Neural crest cell (in vitro differentiated cells): ENCODE measurements at places on chromosomes 2 and 18.

DNA sequence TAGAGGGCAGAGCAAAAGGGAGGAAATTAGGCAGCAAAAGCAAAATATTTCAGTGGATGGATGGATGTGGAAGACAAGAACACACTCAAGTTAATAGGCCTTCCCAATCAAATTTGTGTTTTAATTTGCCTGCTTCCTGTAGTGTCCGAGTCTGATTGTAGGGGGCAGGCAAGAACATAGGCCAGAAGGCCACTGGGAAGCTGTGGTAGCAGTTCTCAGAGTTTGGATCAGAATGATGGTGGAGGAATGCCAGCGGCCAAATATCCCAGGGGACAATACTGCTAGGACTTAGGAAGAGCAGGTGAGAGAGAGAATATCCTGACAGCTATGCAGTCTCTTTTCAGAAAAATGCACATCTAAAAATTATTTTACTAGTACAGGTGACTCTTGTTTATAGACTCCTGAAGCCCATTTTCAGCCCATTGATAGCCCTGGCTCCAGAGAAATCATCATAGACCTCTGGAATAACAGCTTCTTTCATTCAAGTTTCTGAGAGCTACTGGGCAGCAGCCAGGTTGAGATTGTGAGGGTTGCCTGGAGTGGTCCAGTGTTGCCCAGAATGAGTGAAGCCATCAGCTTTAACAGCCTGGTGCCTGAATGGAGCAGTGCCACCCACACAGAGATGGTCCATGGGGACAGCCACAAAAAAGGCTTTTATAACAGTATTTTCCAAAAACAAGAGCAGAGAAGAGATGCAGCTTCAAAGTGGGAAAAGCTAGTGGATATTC lies 19.1 kb upstream of the SERPINE2 start:
- DNase-seq = no peak

DNA sequence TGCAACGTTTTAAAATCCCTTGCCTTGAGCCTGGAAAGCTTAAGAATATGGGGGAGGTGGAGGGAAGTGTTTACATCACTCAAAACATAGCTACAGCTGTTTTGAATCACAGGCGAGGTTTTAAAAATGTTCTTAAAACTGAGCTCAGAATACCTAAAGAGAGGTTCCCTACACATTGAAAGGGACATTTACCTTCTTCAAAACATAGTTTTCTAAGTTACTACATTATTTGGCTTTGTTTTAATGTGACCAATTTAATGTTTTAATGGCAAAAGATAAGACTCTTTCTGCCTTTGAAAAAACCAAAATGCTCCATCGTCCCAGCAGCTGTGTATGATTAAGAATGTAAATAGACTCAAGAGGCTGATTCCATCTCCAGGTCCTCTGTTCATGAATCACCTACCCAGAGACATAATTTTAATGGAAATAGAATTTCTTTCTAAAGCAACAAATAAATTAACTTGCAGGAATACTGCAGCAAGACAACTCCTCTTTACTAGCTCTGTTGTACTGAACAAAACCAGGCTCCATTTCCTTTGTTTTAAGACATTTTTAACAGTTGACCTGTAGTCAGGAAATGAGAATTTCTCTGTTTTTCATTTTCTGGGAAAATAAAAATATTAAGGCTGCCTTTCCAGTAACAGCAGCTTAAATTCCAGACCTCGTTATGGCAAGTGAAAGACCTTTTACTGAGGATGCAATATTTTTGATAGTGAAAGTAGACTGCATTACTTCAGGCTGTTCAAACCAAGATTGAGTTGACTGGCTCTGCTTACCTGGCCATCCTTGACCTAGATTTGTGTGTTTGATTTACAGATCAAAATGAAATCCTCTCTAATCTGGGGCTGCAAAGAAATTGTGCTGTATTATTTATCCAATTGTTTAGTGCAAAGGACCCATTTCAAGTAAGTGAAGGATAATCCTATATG lies 33.7 kb upstream of the WDR75 start:
- no peak for DNase-seq

GRCh38 chr2:100630473-100630977 lies 67.7 kb downstream of the PDCL3 start:
- DNase-seq = no peak

DNA sequence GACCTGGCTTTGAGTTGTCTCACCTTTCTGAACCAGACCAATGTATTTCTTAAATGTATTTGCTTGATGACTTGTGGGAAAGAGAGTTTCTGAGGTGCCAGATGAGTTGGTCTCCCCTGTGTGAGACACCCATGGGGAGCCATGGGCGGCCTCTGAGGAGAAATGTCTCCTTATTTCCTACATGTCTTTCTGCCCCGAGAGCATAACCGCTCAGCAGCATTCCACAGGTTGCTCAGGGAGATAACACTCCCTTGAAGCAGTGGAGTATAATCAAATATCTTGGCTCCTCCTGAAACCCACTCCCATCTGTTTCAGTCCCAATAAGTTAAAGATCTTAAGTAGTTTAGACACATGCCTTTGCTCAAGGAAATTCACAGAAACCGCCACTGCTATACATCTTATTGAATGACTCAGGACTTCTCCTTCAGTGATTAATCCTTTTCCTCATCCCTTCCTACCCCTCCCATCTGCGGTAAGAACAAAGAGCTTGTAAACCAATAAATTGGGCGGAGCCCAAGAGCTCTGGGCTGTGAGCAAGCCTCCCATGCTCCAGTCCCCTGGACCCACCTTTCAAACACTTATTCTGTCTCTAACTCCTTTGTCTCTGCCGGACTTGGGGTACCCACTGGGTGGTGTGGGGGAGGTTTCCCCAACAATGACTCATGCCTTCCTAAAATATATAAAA lies 285.5 kb upstream of the LRRTM4 start:
- no peak for DNase-seq

- no peak for DNase-seq
Observed at GRCh38 chr2:203897544-203897943, 30.0 kb downstream of the CTLA4 start.

- no peak for DNase-seq
Observed at GRCh38 chr2:168593713-168594112, 137.6 kb downstream of the CERS6 start.

DNA sequence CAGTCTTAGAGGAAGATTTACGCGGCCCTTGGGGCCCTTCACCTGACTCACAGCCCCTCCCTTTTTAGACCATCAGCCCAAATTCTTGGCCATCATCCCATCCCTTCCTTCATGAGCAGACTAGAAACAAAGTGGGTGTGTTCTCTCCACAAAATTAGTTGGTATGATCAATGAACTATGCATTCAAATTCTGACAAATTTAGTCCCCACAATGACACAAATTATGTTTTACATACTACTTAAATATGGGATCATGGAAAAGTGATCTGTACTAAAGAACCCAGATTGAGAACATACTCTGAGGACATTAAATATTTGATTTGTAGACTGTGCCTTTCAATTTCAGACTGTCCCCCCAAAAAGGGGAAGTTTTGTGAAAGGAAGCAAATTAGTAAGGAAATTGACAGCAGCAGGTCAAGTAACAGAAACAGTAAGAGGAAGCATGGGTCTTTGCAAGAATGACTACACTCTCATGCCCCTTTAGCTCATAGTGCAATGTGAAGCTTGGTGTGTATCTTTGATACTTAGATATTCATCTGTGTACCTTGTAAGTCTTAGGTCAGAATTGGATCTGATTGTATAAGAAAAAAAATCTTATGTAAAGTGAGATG lies 2.2 kb upstream of the MAPRE2 start:
- no peak for DNase-seq

- no peak for DNase-seq
Observed at GRCh38 chr2:98469862-98470544, 25.3 kb downstream of the INPP4A start.

GRCh38 chr18:48121752-48122151 lies 191.3 kb upstream of the SMAD2 start:
- no peak for DNase-seq

GRCh38 chr2:216695401-216695821 lies at the start of gene IGFBP5:
Gene IGFBP5 (minus strand): TSS chr2:216695549. CDS start chr2:216694775, 774 bp downstream.
- DNase-seq = peak; percentile 51

GRCh38 chr2:4190548-4190947 lies 487.2 kb downstream of the DCDC2C start:
- DNase-seq = no peak

GRCh38 chr18:47036298-47036874 lies 965 bp upstream of the ELOA2 start:
- peak; percentile 26 for DNase-seq

DNA sequence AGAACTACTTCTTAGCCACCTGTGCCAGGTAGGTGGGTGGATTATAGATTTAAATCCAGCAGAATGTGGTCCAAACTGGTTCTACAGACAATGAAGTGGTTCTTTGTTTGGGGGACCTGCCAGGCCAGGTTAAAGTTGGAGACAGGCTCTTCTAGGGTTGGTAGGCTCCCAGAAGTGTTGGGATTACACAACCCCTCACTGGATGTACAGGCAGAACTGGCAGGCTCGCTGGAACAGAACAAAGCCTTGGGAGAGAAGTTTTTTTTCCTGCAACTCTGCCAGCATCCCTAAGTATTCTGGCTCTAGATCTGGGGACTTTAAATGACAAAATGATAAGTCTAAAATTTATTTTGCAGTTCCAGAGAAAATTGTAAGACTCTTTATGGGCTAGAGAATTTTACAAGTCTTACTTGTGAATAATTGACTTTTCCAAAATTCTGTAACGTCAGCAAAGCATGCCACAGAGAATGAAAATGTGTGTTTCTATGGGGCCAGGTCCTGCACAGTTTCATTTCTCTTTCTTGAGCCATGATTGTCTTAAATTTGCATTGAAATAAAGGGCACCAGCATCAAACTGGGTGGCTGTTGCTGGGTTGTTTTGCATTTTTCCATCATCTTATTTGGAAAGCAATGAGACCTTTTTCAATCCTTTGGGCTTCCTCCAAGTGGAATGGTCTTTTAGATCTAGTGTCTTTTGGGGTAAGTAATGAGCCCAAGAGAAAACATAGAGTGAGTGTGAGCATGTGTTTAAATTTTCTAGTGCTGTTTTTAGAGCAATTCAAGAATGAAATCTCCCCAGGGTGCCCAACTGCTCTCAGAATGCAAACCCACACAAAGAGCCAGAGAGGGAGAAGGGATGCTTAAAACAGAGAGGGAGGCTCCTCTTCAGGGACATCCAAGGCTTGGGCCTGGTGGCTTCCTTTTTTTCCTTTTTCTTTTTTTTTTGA lies 32.4 kb upstream of the ATL2 start:
- DNase-seq = no peak

DNA sequence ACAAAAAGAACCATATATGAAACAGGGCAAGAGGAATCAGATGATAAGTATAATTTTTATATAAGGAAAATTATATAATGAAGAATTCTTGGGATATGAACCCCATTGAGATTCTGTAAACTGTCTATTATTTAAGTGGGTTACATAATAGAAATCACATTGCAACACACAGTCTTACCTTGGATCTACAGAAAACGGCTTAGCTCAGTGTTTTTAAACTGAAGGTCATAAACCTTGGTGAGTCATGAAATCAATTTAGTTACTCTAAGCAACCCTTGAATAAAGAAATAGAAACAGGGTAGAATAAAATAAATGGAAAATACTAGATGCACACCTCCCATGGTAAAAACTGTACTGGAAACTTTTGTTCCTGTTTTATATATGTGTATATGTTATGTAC lies 50.7 kb downstream of the METTL8 start:
- DNase-seq = no peak

DNA sequence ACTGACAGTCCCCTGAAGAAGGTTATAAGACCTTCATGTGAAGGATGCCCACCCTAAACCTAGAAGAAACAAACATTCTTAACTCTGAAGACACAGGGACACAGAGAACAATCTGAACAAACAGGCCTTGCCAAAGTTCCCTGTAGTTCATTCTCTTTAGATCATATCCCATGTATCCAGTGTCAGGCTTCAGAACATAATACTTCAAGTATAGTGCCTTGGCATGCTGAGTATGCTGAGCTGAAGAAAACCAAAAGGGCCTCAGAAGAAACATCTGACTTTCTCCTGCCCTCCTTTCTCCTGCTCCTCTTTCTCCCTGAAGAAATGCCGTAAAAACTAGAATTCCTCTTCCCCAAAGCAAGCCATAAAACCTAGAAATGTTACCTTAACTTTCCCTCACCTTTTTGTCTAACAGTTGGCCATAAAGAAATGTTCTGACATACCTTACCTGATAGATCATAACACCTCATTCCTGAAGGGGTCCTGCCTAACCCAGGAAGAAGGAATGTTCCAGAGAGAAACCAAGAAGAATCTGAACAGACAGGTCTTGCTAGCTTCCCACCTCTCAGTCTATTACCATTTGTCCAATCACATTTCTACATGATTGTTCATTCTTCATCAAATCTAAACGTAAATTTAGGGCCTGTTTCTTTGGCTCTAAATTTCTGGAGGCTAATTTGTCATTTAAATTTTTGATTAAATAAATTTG lies 160.1 kb upstream of the ZC3H15 start:
- DNase-seq = no peak

DNA sequence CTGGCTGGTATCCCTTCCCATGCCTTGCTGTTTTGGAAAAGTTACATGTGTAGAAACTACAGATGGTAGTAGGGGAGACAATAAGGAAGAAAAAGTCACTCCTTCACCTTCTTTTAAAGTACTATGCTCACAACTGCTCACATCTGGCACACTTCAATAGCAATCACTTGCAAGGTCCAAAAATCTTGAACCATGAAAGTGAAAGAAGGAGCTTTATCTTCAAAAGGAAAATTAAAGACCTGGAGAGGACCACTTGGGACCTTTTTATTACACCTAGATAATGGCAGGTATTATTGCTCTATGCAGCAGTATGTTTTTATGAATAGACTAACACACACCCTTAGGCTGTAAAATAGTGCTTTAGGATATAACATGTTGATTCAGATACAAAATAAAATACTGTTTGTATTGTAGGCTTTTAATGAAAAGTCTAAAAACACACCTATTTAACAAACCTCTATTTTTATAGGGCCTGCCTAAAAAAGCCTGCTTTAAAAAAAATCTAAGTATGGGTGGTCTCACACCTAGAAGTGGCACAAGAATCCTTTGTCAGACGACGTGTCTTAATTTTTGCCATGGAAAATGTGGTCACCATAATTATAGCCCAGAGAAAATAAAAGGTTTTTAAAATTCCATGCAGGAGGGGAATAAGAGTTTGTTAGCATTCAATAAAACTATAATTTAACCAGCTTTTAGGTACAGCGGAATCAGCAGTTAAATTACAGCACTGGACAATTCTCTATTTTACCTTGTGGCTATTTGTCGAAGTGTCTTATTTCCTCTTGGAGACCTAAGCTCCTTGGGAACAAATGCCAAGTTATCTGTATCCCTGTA lies 124.0 kb downstream of the BCL2 start:
- DNase-seq = no peak

- DNase-seq = no peak
Observed at GRCh38 chr2:141508806-141509595, 621.8 kb downstream of the LRP1B start.

GRCh38 chr2:221002101-221002685 lies 569.9 kb downstream of the EPHA4 start:
- DNase-seq = no peak

DNA sequence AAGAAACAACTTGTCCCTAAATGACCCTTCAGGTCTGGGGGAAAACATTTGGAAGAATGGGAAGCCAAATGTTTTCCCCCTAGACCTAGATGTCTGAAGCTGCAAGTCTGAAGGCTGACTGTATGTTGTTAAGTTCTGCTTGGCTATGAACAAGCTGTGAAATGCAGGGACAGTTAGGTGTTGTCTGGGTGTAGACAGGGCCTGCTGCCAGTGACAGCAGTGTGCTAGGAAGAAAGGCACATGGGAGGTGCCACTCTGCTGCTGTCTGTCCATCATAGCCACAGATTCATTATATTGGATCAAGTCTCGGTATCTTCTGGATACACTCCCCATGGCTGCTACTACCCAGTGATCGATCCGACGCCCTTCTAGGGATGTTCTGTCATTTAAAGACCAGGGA lies 265.9 kb upstream of the PXDN start:
- DNase-seq = no peak

- no peak for DNase-seq
Observed at GRCh38 chr2:172888714-172889669, 153.3 kb downstream of the RAPGEF4 start.

GRCh38 chr2:138504546-138505235 lies 3.1 kb downstream of the SPOPL start:
- DNase-seq = no peak
